ENCODE measurements at places on chromosomes 6 and 20.

DNA sequence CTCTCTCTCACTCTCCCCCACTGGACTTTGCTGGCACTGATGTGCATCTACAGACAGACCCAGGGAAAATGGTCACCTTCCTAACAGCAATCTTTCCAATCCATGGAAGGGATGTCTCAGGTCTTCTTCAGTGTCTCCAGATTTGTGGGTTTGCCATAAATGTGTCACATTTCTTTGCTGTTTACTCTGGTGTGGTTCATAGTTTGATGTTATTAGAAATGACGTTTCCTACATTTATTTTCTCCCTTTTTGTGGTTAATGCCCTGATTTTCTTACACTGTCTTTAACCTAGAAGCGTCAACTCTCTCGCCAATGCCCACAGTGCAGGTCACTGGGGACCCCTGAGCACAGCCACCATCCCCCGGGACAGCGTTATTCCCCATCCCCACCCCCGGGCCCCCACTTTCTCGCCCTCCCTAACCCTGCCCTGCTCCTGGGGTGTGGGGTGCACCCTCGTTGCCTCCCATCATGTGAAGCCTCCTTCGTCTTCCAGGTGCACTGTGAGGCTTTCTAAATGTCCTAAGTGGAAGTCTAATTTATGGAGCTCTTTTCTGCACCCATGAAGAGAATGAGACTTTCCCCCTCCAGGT lies 86.5 kb downstream of the YTHDF1 start:
- no peak for DNase-seq

DNA sequence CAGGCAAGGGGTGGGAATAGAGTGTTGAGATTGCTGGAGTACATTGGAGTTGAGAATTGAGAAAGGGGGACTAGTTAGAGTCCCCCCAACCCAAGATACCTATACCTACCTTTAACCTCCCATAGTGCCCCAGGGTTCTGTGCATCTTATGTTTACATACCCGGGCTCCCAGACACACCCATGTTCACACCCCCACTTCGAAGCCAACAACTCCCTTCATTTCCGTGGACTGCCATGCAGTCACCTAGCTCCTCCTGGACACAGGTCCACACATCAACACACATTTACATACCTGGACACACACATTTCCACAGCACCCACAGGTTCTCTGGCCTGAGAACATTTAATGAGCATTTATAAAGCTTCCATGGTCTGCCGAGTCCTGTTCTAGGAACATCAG lies 5.1 kb downstream of the TMEM63B start:
- DNase-seq = no peak

DNA sequence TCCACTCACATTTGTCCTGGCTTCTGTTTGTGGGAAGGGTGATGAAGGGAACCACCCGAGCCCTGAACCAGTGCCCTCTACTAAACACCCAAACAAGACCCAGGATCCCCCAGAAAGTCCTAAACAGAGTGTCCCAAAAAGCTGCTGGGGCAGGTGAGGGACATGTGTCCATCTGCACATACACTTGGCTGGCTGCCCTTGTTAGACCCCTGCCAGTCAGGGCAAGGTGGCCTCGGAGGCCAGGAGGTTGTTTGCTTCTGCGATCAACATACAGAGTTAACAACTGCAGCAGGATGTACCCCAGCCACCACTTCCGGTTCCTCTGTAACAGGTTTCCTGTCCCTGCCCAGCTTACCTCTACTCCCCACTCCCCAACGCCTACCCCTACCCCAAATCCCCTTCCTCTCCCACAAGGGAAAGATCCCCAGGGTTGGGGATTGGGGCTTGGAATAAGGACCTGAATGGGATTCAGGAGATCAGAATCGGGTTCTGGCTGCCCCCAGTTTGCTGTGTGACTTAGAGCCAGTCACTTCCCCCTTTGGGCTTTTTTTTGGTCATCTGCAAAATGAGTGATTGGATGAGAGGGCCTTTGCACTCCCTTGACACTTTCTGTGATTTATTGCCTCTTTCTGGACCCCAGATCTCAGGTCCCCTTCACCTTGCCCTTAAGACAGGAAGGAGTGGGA lies 13.9 kb downstream of the DEF6 start:
- DNase-seq = no peak

DNA sequence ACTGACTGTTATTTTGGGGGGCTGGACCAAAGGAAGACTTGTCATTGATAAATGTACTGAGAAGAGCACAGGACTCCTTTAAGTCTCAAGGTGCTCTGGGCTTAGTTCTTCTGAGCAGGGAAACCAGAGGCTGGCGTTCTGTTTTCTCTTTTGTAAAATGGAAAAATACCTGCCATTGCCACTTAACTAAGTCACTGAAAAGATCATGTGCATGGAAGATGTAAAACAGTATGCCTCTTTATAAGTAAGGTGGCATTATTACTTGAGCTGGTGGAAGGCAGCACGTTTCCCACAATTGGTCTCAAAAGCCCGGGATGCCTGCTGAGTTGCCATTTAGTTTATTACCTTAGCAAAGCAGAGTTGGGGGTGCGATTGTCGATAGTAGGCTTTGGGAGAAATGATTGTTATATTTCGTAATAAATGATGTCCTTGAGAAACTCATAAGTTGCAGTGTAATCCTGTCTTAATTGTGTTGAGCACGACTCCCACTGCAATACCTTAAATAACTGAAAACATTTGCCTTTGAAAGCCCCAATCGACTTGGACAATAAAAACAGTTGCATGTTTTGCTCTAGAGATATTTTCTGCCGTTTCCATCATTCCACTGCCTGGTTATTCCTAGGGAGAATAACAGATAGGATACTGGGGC lies 3.6 kb downstream of the JARID2 start:
- DNase-seq = no peak

DNA sequence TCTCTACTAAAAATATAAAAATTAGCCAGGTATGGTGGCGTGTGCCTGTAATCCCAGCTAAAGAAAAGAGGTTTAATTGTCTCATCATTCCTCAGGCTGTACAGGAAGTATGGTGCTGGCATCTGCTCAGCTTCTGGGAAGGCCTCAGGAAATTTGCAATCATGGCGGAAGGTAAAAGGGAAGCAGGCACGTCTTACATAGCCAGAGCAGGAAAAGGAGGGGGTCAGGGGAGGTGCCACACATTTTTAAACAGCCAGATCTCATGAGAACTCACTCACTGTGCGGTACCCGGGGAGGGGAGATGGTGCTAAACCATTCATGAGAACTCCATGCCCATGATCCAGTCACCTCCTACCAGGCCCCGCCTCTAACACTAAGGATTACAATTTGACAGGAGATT lies 191.7 kb downstream of the EYA2 start:
- DNase-seq = no peak

DNA sequence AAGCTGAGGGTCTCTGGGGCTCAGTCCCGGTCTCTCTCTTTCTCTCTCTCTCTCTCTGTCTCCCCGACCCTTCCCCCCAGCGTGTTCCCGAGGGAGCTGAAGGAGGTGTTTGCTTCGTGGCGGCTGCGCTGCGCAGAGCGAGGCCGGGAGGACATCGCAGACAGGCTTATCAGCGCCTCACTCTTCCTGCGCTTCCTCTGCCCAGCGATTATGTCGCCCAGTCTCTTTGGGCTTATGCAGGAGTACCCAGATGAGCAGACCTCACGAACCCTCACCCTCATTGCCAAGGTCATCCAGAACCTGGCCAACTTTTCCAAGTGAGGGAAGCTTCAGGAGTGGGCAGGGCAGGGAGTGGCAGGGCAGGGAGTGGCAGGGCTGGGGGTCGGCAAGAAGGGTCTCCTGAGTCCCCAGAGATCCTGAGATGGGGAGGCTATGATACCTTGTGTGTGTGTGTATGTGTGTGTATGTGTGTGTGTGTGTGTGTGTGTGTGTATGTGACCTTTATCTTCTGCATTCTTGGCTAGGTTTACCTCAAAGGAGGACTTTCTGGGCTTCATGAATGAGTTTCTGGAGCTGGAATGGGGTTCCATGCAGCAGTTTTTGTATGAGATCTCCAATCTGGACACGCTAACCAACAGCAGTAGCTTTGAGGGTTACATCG lies 13.6 kb upstream of the ZBTB9 start:
- DNase-seq = no peak

DNA sequence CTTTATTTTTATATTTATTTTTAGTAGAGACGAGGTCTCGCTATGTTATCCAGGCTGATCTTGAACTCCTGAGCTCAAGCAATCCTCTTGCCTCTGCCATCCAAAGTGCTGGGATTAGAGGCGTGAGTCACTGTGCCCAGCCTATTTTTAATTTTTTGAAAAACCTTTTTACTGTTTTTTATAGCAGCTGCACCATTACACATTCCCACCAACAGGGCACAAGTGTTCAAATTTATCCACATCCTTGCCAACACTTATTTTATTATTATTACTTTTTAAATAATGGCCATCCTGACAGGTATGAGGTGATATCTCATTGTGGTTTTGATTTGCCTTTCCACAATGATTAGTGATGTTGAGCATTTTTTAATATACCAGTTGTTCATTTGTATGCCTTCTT lies 42.5 kb downstream of the PACSIN1 start:
- no peak for DNase-seq

DNA sequence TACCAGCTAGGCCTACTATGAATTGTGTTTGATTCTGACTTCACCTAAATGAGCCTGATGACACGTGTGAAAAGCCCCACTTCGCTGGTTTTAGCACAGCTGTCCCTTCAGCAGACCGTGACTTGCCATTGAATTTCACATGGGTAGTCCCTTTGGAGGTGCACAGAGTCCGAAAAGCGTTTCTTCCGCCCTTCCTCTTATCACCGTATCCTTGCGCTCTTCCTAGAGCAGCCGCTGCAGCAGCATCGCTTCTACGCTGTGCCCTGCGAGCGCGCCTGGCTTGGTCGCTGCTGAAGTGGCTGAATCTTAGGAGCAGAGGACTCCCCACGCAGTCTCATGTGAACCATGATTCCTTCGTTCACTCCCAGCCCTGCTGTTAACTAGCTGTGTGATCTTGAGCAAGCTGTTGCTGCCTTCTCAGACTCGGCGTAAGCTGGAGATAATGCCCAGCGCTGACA lies 127.0 kb downstream of the PACRG start:
- DNase-seq = peak; percentile 51

- DNase-seq = peak; percentile 94
These were observed at the start of gene FOXP4 for GRCh38 chr6:41545703-41546474. Gene FOXP4, plus strand, starts transcription at chr6:41546381. Its CDS starts 19,380 bp downstream, at chr6:41565761.

- peak; percentile 70 for DNase-seq
These were observed at the start of gene TENT5A for GRCh38 chr6:81752084-81752920. Gene TENT5A, minus strand, starts transcription at chr6:81752681. Its CDS starts 540 bp downstream, at chr6:81752141.

- DNase-seq = no peak
These were observed 21.4 kb upstream of the PI16 start for GRCh38 chr6:36933102-36933501.

GRCh38 chr6:110400208-110400607 lies 15.2 kb downstream of the DDO start:
- DNase-seq = no peak

DNA sequence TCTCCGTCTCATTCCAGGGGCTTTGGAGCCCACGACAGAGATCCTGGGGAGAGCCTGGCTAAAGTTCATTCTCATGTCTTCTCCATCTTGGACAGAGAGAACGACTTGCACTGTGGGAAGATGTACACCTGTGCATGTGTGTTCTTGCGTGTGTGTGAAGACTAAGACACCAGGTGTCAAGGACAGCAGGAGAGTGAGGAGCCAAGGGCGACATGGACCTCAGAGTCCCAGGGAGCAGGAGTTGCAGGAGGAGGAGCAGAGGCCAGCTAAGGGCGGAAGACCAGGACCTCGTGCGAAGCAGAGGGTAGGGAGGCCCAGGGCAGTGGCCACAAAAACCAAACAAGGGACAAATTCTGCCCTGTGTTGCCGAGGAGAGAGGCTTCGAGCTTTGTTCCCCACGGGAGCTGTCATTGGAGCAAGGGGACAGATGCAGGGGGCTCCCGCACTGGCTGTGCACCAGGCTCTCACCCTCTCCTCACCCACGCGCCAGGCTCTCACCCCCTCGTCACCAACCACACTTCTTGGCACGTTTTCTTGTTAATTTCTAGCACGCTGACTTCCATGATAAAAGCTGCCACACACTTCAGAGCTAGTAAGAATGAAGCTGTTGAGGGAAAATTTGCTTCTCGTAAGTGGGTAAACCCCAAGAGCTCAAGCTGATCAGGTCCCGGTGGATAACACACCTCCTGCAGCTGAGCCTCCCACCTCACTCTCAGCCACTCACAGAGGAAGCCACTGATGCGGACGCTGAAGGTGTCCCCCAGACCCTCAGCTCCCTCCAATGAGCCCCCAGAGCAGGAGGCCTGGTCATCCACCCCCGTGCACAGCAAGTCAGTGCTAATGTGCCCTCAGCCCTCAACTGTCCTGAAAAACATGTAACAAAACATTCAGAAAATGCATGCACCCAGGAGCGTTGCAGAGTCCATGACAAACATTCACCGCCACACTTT lies 62.6 kb downstream of the DLL1 start:
- no peak for DNase-seq

DNA sequence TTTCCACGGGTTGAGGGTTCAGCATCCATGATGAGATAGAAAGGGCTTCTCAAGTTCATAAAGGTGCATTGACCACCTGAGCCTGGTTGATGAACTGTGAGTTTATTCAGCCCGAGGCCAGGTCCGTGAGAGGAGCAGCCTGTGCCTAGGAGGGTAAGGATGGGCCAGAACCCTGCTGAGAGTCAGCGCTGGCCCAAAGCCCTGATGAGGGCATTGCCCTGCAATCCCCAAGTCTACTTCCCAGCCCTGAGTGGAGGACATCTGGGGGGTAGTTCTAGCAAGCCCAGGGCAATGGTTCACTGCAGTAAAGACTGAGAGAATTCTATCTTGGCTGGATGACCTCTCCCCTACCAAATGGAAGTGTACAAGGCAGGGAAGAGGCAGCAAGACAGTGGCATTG lies 123.3 kb upstream of the NXT1 start:
- DNase-seq = no peak

- DNase-seq = no peak
These were observed 9.4 kb upstream of the IDH3B start for GRCh38 chr20:2673453-2673852.

- peak; percentile 1 for DNase-seq
These were observed 396.2 kb downstream of the RFPL4B start for GRCh38 chr6:112743323-112743722.

DNA sequence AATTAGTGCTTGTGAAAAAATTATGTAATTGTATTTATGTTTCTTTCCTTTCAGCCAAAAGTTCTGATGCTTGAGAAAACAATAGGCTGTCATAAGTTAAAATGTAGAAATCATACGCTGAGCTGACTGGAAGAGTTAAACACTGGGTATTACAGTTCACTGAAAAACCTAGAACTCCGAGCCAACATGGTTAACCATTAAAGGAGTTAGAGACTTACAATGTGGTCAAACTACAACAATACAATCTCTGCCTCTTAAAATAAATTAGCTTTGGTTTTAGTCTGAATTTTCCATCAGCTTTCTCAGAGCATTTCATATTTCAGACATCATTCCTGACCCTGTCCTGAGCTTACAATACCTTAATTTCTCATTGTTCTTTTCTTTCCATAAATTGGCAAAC lies 91.0 kb downstream of the COL12A1 start:
- no peak for DNase-seq

GRCh38 chr6:21971541-21971940 lies 325.3 kb downstream of the PRL start:
- no peak for DNase-seq
